HT-29 (cell line): ENCODE measurements at places on chromosomes 2 and 18.

DNA sequence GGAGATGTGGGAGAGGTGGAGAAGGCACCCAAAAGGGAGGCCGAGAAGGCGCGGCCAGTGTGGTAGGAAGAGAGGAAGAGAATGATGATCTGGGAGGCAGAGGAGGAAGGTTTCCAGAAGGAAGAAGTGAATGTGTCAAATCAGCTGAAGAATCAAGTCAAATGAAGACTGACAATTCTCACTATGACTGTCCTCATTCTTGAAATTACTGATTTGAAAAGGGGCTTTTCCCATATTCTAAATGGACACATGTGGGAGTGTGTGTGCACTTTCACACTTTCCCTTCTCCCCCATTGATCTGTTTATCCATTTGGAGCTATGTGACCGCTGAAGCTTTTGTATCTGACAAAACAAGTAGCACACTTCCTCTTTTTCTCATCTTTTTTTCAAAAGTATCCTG is 6.1 kb downstream of the AFF3 start:
- DNase-seq: no peak

- DNase-seq: no peak
Measured at GRCh38 chr2:72141032-72141645, 6.5 kb downstream of the CYP26B1 start.

DNA sequence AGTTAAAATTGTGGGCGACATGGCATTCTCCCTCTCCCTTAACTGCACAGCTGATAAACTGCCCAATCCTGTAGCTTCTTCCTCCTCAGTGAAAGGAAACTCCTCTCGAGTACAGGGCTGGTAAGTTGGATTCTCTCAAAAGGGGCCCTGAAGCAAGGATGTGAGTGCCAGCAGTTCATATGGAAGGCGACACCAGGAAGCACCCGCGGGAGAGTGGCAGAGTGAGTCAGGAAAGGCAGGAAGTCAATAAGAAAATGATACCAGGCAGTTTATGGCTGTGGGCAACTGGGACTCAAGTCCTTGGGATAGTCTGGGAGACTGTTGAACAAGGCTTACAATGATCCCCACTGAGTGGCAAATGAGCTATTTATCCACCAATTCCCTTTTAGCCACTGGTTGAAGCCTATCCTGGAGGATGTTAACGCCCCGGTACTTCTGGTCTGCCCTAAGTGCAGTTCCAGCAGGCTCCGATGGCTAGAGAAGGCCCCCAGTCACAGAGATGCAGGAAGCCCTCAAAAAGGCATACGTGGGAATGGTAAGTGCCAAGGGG is 34.8 kb downstream of the ABHD3 start:
- DNase-seq: no peak

DNA sequence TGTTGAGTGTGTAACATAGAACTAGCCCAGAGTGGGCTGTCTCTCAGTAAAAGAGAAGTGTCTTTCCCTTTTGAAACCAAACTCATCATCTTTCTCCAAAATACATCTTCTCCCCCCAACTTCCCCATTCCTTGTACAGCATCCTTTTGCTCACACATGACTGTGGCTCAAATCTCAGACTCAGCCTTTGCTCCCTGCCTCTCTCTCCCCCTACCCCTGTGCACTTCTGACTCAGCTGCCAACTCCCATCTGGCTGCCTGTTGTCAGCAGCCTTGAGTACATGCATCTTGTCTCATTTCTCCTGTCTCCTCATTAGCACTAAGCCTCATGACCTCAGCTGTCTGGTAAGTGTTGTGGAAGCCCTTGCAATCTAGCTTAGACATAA is 18.1 kb upstream of the MGAT4A start:
- DNase-seq: no peak

GRCh38 chr2:188675391-188676009 is 298.7 kb upstream of the COL3A1 start:
- no peak for DNase-seq

GRCh38 chr2:173843526-173843925 is 121.6 kb downstream of the SP3 start:
- no peak for DNase-seq
